ENCODE measurements at places on chromosomes 1 and 21.

GRCh38 chr1:68347415-68347814 lies 102.3 kb downstream of the RPE65 start:
- DNase-seq, result no peak

GRCh38 chr1:100785470-100786052 lies 66.0 kb downstream of the VCAM1 start:
- DNase-seq, result no peak

DNA sequence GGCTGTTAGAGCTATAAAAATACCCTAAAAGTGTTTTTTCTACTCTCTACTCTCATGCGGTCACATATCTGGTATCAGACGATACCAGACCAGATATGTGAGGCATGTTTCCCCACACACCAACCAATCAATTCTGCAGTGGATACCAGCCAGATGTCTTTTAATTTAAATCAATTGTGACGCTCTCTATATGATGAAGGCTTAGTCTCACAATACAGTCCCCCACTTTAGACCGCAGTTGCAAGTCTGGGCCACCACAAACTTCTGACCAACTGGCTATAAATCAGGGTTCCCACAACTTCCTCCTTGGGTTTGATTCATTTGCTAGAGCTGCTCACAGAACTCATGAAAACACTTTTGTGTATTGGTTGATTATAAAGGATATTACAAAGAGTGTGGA lies 586.1 kb upstream of the ZP4 start:
- DNase-seq, result no peak

- DNase-seq, result no peak
These were observed 3.1 kb upstream of the DSCAM start for GRCh38 chr21:40850071-40850470.

DNA sequence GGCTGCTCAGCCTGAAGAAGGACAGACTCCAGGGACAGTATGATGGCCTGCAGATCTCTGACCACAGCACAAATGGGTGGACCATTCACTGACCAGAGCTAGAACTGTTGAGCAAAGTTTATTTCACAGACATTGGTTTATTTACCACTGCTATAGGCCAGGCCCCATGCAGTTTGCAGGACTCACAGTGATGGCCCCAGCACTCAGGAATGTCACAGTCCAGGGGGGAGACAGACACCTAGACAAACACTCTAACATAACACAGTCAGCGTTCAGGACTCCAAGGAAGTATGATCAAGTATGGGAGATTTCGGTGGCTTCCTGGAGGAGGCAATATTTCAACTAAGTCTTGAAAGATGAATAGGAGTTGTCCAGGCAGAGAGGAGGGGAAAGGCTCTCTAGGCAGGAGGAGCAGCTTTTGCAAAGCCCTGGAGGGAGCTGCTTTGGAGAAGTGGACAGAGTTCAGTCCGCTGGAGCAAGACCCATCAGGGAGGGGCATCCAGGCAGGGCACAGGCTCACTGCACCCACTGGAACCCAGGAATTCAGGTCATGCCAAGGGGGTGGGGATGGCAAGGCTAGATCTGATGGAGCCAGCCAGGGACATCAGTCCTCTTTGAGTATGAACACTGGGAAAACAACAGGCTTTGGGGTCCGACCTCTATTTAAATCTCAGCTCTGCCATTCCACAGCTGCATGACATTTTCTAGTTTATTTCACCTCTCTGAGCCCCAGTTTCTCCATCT lies 454.3 kb downstream of the MATN1 start:
- no peak for DNase-seq

- DNase-seq, result no peak
These were observed 315.4 kb downstream of the DSCAM start for GRCh38 chr21:40531431-40532110.

- DNase-seq, result peak; percentile 83
These were observed 14.0 kb upstream of the THEMIS2 start for GRCh38 chr1:27858072-27858948.

DNA sequence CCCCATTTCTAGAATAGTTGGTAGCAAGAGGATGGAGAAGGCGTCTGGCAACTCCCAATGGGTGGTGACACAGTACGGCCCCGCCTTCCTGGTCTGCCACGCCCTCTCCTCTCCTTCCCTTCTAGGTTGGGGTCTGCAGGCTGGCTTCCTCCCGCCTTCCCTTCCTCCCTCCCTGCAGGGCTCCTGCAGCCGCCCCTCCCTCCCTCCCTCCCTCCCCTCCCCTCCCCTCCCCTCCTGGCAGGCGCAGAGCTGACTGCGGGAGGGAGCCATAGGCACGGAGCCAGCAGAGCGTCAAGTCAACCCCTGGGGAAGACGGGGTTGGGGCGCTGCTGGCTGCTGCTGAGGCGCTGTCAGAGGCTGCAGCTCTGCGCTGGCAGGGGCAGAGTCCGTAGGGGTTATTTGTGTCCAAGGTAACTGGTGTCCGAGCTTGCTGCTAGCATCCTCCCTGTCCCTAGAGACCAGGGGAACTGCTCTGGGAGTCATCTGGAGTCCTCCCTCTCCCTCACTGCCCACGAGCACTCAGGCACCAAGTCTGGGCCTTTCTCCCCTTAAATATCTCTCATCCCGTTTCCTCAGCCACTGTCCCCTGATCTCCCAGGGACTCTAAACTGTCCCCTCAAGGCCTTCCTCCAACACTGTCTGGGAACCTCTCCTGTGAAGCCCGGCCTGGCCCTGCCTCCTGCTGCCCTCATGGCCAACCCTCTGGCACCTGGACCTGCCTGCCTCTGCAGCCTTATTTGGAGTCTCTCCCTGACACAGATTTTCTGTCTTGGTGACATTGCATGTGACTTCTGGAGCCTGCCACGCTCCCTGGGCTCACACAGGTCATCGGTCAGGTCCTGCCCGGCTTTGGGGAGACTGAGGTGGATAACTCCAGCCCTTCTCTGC lies 57.4 kb upstream of the ACOT11 start:
- DNase-seq, result no peak

DNA sequence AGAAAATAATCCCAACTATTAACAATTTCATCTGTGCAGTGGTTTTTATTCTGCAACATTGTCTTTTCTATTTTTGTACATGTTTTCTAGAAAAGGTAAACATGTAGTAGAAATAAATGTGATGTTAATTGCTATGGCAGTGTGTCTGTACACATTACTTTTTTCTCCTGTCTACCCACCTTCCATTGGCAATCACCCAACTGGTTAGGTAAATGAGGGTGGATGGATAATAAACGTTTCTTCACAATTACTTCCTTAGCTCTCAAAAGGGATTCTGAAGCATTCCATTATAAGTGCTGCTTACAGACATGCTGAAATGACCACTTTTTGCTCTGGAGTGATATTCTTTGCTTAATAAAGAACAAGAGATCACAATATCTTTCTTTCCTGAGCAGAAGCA lies 61.4 kb downstream of the MAGI3 start:
- DNase-seq, result no peak

DNA sequence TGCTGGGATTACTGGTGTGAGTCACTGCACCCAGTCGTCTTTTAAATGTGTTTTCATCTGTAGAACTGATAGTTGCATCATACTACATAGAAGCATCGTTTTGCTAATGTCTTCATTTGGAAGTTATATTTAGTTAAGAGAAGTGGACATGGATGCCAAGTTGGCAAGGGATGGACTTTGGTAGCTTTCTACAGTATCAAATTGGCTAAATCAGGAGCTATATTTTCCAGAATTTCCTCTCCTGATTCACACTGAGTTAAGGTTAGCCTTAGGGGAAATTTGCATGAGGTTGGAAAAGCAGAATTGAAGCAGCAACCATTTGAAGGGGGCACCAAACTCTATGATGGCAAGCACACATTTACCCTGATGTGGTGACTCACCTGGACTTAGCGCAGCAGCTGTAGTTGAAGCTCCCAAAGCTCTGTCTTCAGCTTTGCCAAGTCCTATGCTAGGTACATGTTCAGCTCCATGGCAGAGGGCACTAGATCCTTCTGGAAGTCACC lies 43.9 kb downstream of the DUSP10 start:
- no peak for DNase-seq

GRCh38 chr21:36482673-36483072 lies 2.8 kb upstream of the CLDN14 start:
- DNase-seq, result no peak

DNA sequence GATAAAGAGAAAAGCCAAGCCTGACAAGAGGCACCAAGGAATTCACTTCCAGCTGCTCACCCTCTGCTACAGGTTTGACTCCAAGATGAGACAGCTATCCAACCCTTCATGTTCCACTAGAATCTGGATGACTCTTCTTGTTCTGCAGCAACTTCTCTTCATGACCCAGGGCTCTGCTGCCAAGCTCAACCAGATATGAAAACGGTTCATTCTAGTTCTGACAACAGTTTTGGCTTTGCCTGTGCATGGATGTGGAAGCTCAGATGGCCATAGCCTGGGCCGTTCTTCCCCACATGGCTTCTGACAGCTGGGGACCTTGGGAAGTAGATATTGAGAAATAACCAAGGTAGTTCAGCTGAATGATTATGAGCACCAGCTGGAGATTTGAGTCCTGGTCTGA lies 13.7 kb downstream of the PI4KB start:
- DNase-seq, result no peak

GRCh38 chr21:21860888-21861287 lies 862.7 kb downstream of the NCAM2 start:
- no peak for DNase-seq
